ENCODE measurements at places on chromosomes 16 and 17.

- no peak for DNase-seq
Measured at GRCh38 chr16:28931801-28932225, at the start of gene CD19. Gene CD19, plus strand, starts transcription at chr16:28931971. Its CDS starts 30 bp downstream, at chr16:28932001.

DNA sequence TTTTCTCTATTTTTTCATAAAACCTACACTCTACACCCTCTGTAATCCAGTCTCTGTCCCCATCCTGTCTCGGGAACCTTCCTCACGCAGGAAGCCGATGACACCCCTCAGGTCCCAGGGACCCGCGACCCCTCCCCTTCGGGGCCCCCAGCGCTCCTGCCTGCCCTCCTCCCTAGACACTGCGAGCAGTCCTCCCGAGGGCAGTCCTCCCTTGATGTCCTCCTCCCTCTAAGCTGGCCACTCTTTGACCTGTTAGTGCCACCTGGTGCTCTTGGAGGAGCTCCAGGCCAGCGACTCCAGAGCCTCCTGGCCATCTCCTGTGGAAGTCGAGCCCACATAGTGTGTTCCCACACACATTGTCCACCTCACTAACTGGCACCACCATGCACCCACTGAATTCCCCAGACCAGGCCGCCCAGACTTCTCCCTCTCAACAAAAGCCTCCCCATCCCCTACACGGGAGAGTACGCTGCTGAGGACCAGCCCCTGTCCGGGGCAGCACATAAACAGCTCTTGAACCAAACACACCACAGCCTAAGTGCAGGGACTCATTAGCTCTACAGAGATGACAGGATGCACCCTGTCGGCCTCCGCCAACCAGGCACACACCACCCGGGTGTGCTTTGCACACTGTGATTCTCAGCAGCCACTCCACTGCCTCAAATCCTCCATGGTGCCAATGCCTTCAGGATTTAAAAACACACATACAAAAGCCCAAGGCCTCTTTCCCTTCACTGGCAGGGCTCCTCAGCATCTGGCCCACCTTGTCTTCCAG lies 9.3 kb downstream of the OSBPL7 start:
- DNase-seq: no peak

DNA sequence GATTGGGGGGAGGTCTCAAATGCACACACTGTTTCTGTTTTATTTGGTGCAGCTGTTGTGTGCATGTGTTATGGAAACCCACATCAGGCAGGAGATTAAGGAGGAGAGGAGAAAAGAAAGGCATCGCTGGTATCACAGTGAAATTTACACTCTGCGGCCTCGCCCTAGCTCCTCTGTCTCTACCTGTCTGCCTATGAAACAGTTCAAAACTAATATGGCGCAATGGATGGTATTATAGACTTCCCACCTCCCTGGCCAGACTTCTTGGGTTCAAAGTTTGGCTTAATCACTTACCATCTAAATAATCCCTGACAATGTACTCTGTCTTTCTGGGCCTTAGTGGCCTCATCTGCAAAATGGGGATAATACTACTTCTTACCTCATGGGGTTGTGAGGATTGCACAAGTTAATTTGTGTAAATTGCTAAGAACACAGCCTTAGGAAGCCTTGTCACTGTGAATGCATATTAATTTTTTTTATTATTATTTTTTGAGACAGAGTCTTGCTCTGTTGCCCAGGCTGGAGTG lies 1.4 kb upstream of the ABCC1 start:
- no peak for DNase-seq

DNA sequence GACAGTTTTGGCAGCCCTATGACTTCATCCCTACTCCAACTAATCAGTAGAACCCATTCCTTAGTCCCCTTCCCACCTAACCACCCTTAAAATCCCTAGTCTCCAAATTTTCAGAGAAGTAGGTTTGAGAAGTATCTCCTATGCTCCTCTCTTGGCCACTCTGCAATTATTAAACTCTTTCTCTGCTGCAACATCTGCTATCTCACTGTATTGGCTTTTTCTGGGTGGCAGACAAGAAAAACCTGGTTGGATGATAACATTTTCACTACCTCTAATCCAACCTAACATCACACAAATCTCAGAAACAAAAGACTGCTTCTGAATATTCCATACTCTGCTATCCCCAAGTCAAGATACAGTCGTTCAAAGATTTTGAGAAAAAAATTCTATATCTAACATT lies 542.4 kb upstream of the SOX9 start:
- no peak for DNase-seq

GRCh38 chr17:37391146-37391545 lies 15.4 kb downstream of the C17orf78 start:
- no peak for DNase-seq

DNA sequence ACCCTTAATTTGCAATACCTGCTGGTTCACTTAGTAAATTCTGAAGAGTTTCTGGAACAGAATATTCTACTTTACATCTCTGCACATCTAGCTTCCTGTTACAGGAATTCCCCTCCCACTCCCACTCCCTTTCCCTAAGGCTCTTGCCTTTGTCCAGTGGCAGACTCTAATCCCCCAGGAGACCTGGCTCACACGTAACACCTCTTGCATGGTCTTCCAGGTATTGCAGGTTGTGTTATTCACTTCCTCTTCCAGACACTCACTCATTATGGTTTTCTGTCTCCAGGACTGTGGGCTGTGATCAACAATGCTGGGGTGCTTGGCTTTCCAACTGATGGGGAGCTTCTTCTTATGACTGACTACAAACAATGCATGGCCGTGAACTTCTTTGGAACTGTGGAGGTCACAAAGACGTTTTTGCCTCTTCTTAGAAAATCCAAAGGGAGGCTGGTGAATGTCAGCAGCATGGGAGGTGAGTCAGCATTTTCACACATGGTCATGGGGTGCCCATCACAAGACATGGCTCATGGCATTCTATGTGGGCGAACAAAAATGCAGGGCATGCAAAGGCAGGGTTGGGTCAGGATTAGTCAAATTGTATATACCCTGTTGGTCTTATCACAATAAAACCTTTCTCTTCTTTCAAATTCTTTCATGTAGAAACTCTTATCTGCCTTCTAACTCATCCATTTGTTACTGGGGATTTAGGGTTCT lies 35.8 kb downstream of the HSD17B2 start:
- no peak for DNase-seq

DNA sequence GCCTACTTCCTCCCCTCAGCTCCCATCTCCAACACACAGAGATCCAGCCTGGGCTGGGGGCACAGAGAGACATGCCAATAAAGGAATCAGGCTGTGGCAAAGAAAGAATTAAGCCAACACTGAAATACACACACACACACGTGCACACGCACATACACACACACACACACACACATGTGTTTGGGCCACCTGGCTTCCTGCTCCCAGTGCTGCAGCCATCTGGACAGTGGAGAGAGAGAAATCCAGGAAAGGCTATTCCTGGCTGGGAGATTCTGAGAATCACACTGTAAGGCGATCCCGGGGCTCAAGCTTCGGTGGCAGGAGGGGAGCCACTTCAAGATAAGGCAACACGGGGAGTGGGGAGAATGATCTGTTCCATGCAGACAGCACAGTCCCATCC lies 72.4 kb downstream of the NOG start:
- DNase-seq: no peak

- no peak for DNase-seq
Measured at GRCh38 chr17:67063141-67063540, 18.8 kb downstream of the CACNG1 start.

GRCh38 chr16:73095142-73095820 lies 47.4 kb upstream of the ZFHX3 start:
- no peak for DNase-seq

GRCh38 chr16:10224850-10225249 lies 42.6 kb upstream of the GRIN2A start:
- DNase-seq: no peak

DNA sequence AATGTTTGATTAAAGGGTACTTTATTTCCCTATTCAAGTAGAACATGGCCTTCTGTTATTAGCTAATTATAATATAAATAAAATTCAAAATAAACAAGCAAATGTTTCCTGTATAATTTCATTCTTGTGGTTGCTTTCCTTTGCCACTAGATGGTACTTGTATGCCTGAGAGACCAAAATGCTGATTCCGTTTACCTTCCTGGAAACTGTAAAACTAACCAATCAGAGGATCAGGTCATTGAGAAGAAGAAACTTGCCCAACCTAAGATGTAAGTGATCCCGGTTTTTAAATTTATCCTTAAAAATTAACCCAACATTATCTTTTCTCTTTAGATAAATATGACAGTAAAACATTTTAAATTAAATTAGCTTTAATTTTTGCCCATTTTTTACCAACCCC lies 8.1 kb upstream of the ABCA5 start:
- DNase-seq: no peak

- no peak for DNase-seq
Measured at GRCh38 chr17:19470530-19471261, 59.7 kb downstream of the RNF112 start.

DNA sequence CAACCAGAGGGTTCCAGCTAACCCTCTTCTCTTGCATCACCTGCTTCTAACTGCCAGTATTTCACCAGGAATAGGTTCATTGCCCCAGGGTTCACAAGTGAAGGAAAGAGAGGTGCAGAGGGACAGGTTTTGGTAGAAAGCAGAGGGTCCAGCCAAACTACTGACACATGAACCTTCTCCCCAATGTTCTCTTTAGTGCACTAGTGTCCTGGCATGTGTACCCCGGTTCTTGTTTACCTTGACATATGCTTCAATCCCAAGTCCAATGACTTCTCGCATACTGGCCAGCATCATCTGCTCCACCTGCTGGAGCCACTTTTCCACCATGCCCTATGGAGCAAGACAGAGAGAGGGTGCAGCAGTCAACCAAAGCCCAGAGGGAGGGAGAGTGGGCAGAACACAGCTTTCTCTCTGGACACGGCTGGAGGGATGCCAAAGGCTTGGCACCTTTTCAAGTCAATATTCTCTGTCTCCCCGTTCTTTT lies 90.6 kb downstream of the DNAH3 start:
- DNase-seq: no peak

GRCh38 chr17:82933911-82934310 lies 94.1 kb upstream of the ZNF750 start:
- no peak for DNase-seq

GRCh38 chr16:85360323-85361277 lies 248.3 kb upstream of the CIBAR2 start:
- no peak for DNase-seq

DNA sequence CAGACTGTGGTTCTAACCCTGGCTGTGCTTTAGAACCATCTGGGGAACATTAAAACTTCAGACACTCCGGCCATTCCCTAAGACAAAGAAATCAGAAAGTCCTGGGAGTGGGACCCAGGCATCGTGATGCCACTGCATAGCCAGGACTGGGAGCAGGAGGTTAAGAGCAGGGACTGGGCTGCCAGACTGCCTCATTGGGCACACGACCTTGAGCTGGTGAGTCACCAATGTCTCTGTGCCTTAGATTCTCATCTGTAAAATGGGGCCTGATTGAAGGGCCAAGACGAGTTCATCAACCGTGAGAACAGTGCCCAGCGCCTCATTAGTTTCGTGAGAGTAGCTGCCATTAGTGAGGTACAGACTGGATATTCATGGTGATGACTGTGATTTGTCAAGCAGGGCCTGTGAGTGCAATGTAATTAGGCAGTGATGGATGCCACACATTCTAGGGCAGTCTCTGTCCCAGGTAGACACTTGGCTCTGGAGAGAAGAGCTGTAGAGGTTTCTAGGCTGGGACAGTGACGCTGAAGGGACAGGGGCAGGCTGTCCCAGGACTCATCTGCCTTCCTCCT lies 196.8 kb downstream of the NTN1 start:
- no peak for DNase-seq

All from activated naive CD8-positive, alpha-beta T cell treated with anti-CD3 and anti-CD28 coated beads, Interleukin-2, amount 50 U/mL, for 16 hours (primary cell).